Central memory CD4-positive, alpha-beta T cell (primary cell): ENCODE measurements at places on chromosomes 12 and 14.

- peak; percentile 30 for DNase-seq
Measured at GRCh38 chr14:68379510-68380328, 413.1 kb downstream of the ZFP36L1 start.

- no peak for DNase-seq
Measured at GRCh38 chr14:65940056-65940735, 527.7 kb downstream of the FUT8 start.

DNA sequence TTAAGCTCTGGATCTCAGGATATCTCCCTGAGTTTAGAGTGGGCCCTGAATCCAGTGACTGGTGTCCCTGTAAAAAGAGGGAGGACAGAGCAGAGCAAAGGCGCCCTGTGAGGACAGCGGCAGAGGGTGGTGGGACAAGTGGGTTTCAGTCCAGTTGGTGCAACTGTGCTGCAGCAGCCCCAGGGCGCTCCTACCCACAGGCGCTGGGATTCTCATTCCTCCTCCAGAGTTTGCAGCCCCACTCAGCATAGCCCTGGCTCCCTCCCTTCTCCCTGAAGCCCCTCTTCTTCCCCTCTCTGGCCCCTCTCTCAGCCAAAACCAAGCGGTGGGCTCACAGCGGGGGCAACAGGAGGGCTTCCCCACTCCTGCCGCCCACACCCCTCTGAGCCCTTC lies 1.6 kb downstream of the TMEM179 start:
- no peak for DNase-seq

- DNase-seq = no peak
Measured at GRCh38 chr14:81281332-81281731, 60.6 kb upstream of the GTF2A1 start.

- DNase-seq = no peak
Measured at GRCh38 chr12:45638386-45638785, 91.1 kb upstream of the ARID2 start.

DNA sequence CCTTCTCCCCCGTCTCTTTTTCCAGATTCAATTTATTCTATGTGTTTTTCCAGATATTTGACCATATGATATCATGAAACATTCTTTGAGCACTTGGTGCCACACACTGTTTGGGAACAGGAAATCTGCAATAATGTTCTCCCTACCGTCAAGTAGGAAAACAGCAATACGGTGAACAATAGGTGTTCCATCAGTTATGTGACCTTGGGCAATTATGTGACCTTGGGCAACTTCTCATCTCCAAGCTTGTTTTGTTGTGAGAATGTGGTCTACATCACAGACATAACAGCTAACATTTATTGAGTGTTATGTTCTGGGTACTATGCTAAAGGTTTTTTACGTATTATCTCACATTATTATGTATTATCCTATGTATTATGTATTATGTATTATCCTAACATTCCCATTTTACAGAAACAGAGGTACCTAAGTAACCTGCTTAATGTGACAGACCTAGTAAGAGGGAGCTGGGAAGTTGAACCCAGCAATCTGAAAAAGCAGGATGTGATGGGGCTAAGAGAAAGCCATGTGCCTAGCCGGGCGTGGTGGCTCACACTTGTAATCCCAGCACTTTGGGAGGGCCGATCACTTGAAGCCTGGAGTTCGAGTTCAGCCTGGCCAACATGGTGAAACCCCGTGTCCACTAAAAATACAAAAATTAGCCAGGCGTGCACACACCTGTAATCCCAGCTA lies 1.2 kb upstream of the NEK9 start:
- no peak for DNase-seq

DNA sequence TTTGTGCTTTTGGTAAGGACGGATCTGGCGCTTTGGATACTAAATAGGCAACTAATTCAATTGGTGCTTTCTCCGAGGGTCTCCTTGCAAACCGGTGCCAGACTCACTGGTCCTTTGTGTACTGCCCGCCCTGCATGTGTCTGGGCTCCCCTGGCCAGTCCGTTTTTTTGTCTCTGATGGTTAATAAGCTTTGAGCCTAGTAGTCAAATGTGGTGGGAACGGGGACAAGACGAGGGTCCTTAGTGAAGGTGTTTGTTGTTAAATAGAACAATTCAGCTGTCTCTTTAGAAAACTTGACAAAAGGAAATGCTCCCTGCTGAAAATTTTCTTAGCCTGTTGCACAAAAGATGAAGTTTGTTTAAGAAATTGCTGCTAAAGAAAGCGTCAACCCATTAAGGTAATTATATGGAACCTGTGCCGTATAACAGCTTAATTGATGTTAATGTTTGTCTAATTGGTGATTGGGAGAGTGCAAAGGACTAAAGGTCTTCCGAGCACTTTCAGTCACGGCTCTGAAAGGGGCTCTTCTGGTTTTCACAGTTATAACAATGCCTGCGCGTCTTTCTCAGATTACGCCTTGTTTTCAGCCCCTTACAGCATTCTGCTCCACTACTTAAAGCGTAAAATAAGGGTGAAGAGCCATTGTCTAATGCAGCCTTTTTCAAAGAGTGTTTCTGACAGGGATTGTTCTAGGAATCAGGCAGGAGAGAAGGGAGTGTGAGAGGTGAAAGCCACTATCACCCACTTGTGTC lies 537.4 kb downstream of the PRKD1 start:
- no peak for DNase-seq

DNA sequence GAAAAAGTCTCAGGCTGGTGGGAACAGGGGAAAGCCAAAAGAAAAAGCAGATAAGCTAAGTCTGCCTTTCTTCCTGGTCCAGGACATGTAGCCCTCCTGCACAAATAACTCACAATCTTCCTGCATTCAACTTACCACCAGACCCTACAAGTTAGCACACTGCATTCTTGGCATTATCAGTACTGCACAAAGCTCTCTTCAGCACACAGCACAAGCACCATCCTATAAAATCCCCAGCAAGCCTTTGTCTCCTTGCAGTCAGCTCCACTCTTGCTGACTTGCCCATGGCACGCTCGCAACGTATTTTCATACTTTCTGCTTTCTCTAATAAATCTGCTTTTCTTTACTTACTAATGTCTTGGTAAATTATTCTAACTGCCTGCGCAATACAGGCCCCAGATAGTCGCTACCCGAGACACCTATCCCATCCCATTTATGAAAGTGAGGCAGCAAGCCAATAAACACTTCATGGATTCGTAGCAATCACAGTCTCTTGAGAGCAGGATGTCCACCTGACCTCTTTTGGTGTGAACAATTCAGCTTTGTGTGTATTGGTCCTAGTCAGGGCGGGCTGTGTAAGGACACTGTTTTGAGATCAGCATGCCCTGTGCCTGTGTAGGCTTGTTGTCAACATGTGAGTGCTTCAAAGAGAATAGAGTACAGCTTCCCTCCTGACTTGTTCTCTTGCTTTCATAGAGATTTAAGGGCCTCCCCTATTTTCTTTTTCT lies 49.0 kb downstream of the TMEM117 start:
- no peak for DNase-seq

DNA sequence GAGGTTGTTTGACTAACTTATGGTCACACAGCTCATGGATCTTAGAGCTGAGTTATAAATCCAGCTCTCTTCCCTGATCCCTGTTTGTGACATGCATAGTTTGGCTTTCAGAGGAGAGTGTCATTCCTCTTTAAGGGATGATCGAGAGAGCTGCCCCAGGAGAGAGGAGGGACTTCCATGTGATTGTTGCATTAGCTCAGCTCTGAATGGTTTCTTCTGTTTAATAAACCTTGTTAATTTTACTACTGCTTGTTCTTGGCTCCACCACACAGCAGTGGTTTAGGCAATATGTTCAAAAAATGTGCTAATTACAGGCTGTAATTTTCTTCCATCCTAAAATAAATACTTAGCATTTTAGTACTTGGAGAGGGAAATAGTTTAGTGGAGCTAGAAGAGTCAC lies 152.5 kb downstream of the C12orf75 start:
- DNase-seq = no peak

GRCh38 chr14:52551205-52551604 lies 1.1 kb downstream of the TXNDC16 start:
- no peak for DNase-seq
